Aorta (tissue), 5 donors: ENCODE measurements at places on chromosomes 7 and 10. TPM values are rescaled to one million over a fixed set of nuclear protein-coding genes. Genes with fewer than 3 reads are reported as not detected.

DNA sequence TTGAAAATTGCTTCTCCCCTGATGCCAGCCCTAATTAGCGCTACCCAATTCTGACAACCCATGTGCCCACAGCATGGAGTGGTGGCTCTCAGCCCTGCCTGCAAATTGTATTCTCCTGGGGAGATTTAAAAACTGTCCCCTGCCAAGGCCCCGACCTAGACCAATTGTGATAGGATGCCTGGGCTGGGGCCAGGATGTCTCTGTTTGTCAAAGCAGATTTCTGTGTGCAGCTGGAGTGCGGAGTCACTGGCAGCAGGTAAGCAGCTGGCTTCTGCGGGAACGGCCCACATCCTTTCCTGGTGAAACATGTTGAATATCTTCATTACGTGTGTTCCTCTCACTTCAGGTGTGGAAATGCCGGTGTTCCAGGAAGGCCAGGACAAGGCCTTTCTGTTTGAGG, 238.6 kb downstream of the WDR37 start:
- H3K4me1 ChIP-seq = no peaks in the 10 kb centered on the region
- H3K27ac ChIP-seq = no peak overlapping the region
- no peak overlapping the region for H3K4me3 ChIP-seq
- peak; percentile 47 for DNase-seq
- no peaks in the 10 kb centered on the region for H3K27me3 ChIP-seq

GRCh38 chr7:55133630-55134358, 115.0 kb downstream of the EGFR start:
- no peaks in the 10 kb centered on the region for H3K36me3 ChIP-seq
- H3K4me1 ChIP-seq = peaks cover 7% of the 10 kb centered on the region
- DNase-seq = peak; percentile 82
- no peak overlapping the region for H3K4me3 ChIP-seq
- no peaks in the 10 kb centered on the region for H3K27me3 ChIP-seq
- no peak overlapping the region for H3K27ac ChIP-seq

DNA sequence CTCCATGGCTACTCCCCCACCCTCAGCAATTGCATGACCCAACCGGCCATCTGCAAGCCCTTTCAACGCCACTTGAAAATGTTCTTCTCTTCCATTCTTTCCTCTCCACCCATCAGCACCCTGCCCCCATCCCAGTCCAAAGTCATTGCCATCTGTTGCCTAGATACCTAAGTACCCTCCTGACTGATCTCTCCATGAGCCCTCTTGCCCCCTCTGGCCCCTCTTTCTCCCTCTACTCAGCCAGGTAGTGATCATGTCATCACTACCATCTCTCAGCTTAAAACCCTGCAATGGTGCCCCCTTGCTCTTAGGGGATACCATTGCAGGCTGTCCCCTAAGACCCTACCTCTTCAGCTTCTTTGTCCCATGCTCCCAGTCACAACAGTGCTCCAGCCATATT, 30.5 kb upstream of the BTRC start:
- H3K27ac ChIP-seq = no peak overlapping the region
- no peaks in the 10 kb centered on the region for H3K27me3 ChIP-seq
- no peak for DNase-seq
- no peak overlapping the region for H3K4me3 ChIP-seq
- H3K4me1 ChIP-seq = no peaks in the 10 kb centered on the region

DNA sequence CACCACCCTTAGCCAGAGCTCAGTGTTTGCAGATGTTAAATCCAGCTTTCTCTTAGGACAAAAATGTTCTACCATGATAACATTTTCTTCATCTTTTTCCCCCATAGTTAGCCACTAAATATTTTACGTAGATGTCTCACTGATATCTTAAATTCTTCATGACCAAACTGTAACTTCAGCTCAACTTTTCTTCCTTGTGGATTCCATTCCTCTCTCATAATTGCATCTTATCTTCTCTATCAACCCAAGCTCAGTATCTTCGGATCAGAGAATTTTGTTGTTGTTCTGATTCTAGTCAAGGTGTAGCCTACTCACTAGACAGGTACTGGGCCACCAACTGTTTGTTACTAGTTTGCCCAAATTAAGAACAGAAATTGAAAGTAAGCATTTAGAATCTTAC, 60.2 kb downstream of the SHOC2 start:
- no peak overlapping the region for H3K4me3 ChIP-seq
- DNase-seq = no peak
- H3K27me3 ChIP-seq = no peaks in the 10 kb centered on the region

GRCh38 chr7:98755138-98755898, 114.5 kb downstream of the TMEM130 start:
- peak; percentile 82 for DNase-seq
- no peaks in the 10 kb centered on the region for H3K4me1 ChIP-seq
- no peaks in the 10 kb centered on the region for H3K27me3 ChIP-seq
- no peaks in the 10 kb centered on the region for H3K36me3 ChIP-seq
- no peak overlapping the region for H3K4me3 ChIP-seq

The PYROXD2 gene
- total RNA-seq = 17.7 TPM

The SPDYE6 gene
- not detected for total RNA-seq

The PILRA gene
- total RNA-seq = 21.5 TPM

The ELMO1 gene
- 38.8 TPM for total RNA-seq
